Stimulated activated CD8-positive, alpha-beta memory T cell treated with anti-CD3 and anti-CD28 coated beads, Interleukin-4, amount 100 ng/mL, for 1 hour (primary cell): ENCODE measurements at places on chromosomes 6 and 20.

DNA sequence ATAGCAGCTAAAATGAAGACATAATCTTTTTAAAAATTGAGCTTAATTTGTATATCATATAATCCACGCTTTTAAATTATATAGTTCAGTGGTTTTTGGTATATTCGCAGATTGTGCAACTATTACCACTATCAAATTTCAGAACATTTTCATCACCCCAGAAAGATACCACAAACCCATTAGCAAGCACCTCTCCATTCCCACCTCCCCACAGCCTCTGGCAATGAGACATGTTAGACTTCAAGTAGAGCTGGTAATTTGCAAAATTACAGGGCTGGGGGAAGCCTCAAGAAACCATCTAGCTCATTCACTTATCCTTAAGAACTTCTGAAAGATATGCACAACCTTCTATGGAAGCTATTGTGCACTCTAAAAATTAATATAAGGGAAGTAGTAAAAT lies 37.2 kb downstream of the TRMT6 start:
- DNase-seq: no peak

- DNase-seq: no peak
Measured at GRCh38 chr20:58071991-58072390, 156.5 kb downstream of the ANKRD60 start.

- DNase-seq: no peak
Measured at GRCh38 chr6:148835920-148836441, 89.2 kb downstream of the UST start.

- DNase-seq: no peak
Measured at GRCh38 chr6:41092421-41093140, 19.8 kb downstream of the NFYA start.

DNA sequence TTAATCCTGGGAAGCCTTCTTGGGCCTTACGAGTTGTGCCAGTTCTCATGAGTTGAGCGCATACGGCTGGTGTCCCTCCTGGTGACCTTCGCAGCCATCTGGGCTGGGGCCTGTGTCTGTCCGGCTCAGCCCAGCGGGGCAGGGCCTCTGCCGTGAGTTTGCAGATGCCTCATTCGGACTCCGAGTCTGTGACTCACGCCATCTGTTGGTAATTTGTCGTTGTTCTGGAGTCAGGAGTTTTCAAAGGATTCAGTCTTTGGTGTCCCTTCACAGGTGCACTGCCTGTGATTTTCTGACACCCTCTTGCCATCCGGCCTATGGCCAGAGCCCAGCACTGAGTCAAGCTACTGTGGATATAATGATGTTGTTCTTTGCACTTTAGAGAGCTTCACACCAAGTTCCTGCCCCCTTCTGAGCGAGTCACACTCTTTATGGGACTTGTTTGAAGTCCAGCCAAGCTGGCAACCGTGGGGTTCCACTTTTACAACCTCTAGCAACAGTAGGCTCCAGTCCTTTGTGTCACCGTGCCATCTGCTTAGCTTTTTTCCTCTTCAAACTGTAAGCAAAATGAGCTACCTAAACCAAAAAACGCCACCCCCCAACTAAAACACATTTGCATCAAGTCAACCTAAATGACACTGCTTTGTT lies 175.6 kb downstream of the AIG1 start:
- no peak for DNase-seq

- DNase-seq: no peak
Measured at GRCh38 chr6:43671801-43672690, 15.5 kb downstream of the MRPS18A start.

- DNase-seq: no peak
Measured at GRCh38 chr6:64672131-64672530, 1034.9 kb downstream of the EYS start.

DNA sequence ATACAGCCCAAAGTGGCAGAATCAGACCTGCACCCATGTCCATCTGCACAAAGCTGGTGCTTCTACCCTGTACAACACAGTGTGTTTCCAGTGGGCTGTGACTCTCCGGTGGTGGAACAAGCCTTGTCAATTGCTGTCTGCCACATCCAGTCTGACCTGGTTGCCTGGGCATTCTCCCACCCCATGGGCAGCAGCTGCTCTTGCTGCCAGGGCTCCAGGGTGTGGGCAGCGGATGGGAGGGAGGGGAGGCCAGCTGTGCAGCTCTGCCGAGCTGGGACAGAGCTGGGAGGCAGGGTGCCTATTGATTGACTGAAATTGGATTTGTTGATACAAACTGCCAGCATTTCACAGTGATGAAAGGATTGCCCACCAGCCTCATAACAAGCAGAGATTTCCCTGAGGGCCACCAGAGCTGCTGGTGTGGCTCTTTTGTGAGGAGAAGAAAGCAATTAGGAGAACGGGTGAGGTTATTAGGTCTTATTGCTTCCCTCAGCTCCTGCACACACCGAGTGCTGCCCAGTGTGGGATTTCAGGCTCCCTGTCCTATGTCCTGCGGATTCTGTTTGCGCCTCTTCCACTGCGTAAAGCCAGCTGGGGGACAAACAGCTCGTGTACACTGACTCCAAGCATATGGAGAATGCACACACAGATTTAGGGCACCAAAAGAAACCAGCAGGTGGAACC lies 150.8 kb downstream of the NRN1 start:
- no peak for DNase-seq

GRCh38 chr20:53427951-53428350 lies 165.7 kb downstream of the ZNF217 start:
- DNase-seq: no peak

DNA sequence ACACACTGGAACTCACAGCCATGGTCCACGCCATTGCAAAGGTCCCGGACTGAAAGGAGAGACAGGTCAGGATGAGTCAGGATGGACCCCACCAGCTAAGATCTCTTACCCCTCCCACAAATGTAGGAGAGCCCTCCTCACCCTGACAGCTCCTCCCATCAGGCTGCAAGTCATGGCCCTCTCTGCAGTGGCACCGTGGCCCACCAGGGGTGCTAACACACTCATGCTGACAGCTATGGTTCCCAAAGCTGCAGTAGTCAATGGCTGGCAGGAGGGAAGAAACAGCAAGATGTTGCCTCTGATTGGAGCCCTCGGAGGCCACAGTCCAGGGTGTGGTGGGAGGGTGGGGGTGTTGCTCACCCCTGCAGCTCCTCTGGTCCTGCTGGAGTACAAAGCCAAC lies 5.7 kb upstream of the RBPJL start:
- DNase-seq: no peak

DNA sequence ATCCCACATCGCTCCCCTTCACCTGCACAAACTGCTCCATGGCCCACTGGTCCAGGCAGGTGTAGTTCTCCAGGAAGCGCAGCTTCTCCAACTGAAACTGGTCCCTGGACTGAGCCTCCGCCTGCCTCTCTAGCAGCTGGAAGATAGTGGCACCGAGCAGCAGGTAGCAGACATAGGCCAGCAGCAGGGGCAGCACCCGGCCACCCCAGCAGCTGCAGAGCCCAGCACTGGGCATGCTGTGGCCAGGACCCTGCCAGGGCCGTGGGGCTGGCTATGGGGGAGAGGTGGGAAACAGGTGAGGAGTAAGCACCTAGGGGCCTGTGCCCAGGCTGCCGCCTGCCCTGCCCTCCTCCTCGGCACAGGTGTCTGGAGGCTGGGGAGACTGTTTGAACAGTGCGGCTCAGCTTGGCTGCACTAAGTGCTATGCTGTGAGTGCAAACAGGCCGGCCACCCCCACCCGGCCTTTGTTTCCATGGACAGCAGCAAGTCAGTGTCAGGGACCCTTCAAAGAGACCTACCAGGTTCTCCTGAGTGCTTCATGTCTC lies at the start of gene KCNK16:
KCNK16 (minus strand) TSS at position 397 of the 545 bp plus-strand sequence; CDS start at position 235, 162 bp downstream.
- no peak for DNase-seq

DNA sequence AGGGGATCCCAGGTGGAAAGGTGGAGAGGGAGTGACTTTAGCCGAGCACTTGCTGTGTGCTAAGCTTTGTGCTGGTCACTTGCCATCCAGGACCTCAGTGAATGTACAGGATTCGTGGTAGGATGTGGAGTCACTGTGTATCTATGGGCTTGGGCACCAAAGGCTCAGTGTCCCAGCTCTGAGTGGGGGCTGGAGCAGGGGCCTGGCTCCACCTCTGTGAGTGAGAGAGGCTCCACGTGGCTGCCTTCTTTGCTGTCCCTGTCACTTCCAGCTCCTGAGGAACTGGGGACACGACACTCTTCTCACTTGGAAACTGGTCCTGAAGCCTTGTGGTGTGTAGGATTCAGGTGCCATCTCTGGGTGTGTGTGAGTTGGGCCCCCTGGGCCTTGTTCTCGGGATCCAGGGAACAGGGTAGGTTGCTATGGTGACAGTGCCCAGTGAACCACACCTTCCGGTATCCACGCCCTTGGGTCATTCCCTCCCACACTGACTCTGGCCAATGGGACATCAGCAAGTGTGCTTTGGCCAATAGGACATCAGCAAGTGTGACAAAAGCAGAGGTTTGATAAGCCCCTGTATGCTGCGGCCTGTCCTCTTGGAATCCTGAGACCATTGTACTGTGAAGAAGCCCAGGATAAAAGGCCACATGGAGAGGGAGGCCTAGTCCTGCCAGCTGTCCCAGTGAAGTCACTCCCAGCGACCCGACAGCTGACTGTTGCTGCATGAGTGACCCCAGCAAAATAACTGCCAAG lies 87.7 kb downstream of the CDH22 start:
- DNase-seq: no peak

GRCh38 chr6:82348130-82348529 lies 15.5 kb upstream of the TPBG start:
- no peak for DNase-seq

DNA sequence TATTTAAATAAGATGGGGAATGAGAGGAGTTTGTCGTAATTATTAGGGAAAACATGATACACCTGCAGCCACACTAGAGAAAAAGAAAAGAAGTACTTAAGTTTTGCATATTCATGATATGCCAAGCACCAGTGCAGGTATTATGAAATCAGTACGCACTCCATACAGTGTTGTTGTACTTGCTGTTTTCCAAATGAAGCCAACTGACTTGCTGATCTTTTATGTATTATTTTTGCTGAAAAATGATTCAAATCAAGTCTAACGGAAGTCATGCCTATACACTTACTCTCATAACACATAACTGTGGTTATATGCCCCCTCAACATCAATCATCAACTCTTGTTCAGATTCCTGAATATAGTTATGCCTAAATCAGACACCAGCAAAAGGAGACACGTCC lies 584.9 kb upstream of the EYS start:
- DNase-seq: no peak

DNA sequence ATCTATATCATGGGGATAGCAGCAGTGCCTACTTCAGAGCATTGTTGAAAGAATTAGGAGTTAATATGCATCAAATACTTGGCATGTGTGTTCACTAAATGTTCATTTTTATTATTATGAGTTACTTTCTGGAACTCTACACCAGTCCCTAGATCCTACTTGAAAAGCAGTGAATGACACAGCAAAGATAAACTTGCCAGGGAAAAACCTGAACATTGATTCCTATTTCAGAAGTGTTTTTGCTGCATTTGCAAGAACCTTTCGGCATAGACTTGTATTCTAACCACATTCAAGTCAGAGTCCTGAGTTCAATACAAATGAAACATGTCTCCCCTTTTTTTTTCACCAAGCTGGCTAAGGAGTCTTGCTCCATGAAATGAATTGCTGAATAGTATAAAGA lies 187.4 kb upstream of the TAB2 start:
- no peak for DNase-seq

DNA sequence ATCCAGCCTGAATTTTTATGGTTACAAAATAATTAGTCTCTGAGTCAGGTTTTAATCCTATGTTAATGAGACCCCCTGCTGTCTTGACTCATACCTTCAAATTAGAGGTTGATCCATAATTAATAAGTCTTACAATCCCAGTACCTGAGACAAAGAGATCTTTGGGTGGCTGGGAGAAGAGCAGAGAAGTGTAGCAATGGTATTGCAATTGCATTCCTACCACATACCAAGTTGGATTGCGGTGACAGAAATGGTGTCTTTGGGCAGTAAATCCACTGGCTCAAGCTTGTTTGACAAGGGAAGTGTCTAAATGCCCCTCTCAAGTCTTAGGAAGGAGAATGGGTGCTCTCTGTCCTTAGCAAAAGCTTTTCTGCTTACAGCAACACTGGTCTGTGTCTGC lies 150.4 kb downstream of the BTBD3 start:
- DNase-seq: no peak

- DNase-seq: no peak
Measured at GRCh38 chr6:121828146-121828886, 392.9 kb downstream of the GJA1 start.

DNA sequence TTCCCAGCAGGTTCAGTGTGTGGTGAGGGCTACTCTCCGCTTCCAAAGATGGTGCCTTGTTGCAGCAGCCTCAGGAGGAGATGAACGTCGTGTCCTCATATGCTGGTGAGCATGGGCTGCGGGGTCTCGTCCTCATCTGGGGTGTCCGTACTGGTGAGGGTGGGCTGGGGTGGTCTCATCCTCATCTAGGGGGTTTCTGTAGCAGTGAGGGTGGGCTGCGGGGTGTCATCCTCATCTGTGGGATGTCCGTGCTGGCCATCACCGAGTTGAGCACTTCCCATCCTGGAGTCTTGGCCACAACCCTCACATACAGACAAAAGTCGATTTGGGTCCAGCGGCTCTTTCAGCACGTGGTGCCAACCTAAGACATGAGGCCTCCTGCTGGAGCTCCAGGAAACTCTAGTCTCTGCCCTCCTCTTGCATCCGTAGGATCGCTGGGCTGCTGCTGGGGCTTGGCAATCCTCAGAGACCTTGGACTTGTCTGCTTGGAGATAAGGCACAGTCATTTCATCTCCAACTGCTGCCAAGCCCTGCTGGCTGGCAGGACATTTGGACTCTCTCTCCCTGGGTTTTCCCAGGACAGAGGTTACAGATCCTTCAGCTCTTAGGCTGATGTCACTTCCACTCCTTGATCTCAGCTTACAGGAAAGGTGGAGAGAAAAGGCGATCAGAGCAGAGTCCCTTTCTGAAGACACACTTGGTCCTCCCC lies 160.4 kb downstream of the PACRG start:
- no peak for DNase-seq

- no peak for DNase-seq
Measured at GRCh38 chr20:50913690-50914375, 17.4 kb downstream of the ADNP start.

- DNase-seq: no peak
Measured at GRCh38 chr6:21334651-21335050, 258.9 kb upstream of the SOX4 start.

GRCh38 chr6:111210194-111210728 lies 123.0 kb downstream of the SLC16A10 start:
- DNase-seq: no peak

DNA sequence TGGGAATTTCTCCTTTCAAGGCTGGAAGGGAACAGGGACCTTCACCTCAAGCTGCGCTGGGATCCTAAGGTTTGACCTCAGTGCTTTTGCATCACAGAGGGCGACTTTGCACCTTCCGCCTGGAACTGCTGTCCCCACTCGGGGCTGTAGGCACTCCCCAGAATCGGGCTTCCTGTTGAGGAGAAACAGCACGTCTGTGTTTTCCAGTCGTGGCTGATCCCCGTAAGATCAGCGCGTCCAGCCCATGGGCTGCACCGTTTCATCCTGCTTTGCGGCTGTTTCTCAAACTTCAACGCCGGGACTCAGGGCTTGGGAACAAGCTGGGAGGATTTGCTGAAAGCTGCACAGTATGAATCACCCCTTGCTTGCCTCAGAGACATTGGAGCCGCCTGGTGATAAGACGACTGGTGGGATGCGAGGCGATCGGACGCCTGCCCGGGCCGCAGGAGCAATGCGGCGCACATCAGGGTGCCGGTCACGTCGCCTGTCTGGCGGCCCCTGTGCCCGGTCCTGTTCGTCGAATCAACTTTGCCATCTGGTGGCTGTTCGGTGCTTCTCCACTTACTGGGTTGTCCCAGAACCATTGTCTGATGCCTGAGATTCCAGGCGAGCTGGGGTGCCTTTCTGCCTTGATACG lies 53.6 kb upstream of the FRMD1 start:
- DNase-seq: no peak
